ENCODE measurements at places on chromosomes 13 and 19.

DNA sequence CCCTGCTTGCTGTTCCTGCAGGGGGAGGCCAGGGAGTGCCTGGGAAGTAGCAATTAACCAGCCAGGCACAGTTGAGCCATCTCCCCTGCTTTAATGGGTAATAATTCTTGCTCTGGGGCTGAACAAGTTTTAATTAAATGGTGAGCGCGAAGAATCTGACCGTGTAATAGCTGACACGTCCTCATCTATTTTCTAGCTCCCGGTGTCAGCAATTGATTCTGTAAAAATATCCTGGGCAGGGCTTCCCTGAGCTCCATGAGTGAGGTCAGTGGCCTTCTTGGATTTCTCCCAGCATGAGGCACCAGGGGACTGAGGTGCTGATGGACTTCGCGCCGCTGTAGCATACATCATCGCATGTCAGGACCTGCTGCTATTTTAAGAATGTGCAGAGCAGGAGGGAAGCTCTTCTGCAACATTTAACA is 26.9 kb downstream of the SIPA1L3 start:
- DNase-seq, result no peak

GRCh38 chr19:7461841-7462629 is 26.8 kb downstream of the PEX11G start:
- DNase-seq, result no peak

GRCh38 chr13:99280166-99280565 is 22.0 kb upstream of the GPR18 start:
- DNase-seq, result no peak

DNA sequence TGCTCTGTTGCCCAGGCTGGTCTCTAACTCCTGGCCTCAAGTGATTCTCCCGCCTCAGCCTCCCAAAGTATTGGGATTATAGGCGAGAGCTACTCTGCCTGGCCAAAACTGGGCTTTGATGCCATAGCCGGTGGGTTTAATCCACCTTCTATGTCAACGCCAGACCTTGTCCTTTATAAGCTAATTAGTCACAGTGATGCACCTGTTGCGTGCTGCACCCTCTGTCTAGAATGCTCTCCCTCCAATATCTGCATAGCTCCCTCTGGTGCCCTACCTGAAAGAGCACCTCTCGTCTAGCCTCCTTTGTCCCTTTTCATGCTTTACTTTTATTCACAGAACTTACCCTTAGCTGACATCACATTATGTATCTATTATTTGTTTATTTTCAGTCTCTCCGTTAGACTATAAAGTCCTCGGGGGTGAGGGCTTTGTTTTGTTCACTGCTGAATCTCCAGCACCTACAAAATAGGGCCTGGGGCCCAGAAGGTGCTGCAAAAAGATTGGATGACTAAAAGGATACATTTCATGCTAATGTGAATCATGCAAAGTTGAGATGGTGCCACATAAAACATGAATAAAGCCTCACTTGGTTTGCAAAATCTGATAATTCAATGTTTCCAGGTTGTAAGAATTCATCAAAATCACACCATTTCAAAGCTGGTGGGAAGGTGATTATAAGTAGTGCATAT is 148.1 kb downstream of the USP12 start:
- no peak for DNase-seq

DNA sequence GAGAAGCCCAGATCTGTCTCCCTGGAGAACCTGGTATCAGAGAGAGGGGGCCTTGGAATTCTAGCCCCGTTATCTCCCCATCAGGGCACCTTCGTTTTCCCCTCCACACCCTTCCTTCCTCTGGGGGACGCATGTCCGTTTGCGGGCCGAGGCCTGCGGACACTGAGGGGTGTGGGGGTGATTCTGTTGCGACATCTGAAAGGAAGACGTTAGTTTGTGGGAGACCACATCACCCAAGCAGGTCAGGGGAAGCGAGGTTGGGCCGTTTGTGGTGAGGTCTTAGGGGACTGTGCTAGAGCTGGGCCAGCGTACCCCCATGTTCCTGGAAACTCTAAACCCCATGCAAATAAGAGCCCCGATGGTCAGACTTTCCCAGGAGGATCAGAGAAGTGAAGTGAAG is 3.7 kb upstream of the HSH2D start:
- no peak for DNase-seq

DNA sequence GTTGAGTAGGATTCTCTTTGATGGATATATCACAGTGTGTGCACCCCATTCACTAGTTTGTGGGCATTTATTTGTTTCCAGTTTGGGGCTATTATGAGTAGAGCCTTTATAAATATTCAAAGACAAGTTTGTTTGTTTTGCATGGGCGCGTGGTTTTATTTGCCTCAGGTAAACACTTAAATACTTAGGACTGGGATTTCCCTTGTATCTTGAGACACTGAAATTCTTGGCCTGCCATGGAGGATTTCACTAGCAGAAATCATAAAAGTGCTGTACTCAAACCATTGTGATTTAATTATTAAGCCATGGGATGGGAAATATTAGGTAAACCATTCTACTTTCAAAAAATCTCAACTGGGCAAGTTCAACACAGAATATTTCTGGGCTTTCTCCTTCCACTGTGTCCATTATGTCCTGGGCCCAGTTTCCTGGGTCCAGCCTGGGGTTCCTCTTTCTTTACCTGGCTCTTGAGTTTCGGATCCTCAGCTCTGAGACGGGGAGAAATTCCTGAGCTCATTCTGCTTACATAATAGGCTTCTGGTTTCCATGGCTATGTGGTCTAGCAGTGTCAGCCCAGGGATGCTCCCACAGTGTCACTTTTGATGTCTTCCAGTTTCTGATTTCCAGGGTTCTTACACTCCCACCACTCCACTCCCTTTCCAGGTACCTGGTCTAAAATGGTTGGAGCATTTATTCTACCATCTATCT is 14.4 kb downstream of the MYO16 start:
- DNase-seq, result no peak

GRCh38 chr19:3855320-3855719 is 13.5 kb downstream of the ZFR2 start:
- DNase-seq, result no peak

- no peak for DNase-seq
Measured at GRCh38 chr19:40414542-40415535, 1.7 kb upstream of the PRX start.

DNA sequence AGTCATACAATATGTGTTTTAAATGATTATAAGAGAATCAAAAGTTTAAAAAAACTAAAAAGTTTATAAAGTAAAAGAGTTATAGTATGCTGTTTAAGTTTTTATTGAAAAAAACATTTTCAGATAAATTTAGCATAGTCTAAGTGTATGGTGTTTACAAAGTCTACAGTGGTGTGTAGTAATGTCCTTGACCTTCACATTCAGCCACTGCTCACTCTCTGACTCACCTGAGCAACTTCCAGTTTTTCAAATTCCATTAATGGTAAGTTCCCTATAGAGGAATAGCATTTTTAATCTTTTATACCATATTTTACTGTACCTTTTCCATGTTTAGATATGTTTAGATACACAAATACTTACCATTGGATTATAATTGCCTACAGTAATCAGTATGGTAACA is 842.4 kb upstream of the KLHL1 start:
- DNase-seq, result no peak

DNA sequence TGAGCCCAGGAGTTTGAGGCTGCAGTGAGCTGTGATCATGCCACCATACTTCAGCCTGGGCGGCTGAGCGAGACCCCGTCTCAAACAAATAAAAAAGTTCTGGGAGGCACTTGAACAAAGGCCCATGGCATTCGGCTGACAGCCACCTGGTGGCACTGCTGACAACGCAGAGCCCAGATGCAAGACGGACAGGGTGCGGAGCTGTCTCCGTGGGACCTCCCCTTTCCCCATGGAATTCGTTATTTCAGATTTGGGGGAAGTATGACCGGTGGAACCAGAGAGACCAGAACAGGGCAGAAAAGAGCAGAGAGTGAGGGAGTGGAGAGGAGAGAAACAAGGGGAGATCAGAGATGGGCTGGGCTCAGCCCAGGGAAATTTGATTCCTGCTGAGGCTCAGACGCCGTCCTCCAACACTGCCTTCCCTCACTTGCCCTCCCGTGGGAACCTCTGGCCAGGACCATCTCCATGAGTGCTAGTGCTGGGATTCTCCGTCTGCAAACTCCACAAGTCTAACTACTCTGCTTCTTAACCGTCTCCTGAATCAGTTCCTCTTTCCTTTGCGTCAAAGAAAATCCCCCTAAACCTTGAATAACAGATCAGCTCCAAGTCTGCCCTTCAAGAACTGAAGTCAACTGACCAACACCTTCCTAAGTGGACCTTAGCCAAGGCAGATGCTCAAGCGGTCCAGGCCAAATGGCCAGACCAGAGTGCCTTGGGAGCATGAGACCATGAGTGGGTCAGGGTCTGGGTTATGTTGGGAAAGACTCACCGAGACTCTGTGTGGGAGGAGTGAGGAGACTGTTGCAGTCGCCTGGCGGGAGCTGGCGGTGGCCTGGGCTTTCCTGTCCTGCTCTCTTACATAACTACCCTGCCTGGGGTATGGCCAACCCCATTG is 11.9 kb upstream of the ATF5 start:
- no peak for DNase-seq

- DNase-seq, result no peak
Measured at GRCh38 chr13:71483733-71484132, 383.3 kb downstream of the DACH1 start.
